ENCODE measurements at places on chromosomes 6 and 20.

DNA sequence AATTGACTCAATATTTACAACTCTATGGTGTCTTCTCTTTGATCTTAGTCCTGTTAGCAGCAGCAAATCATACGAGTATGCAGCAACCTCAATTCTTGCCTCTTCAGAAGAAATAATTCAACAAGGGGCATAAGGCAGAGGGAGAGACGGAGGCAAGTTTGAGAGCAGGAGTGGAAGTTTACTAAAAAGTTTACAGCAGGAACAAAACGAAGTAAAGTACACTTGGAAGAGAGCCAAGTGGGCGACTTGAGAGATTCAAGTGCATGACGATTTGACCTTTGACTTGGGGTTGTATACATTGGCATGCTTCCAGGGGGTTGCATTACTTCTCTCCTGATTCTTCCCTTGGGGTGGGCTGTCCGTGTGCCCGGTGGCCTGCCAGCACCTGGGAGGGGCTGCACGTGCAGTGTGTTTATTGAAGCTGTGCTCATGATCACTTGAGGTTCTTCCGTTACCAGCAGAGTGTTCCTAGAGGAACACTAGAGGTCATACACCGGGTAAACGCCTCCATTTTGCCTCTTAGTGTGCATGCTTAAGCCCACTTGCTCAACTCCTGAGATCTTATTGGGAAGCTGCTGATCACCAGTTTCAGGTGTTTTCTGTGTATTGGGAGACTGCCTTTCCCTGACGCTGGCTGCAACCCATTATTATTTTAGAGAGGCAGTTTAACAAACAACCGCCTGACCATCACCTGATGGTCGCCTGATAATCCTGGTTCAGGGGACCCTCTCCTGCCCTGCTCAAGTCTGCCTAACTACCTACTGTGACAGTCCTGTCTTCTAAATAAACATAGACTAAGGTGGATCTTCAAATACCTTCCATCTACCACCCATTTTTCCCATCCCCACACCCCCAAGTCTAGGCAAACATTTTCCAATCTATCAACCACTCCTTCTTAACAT, 172.4 kb upstream of the MYLIP start:
- DNase-seq = no peak

DNA sequence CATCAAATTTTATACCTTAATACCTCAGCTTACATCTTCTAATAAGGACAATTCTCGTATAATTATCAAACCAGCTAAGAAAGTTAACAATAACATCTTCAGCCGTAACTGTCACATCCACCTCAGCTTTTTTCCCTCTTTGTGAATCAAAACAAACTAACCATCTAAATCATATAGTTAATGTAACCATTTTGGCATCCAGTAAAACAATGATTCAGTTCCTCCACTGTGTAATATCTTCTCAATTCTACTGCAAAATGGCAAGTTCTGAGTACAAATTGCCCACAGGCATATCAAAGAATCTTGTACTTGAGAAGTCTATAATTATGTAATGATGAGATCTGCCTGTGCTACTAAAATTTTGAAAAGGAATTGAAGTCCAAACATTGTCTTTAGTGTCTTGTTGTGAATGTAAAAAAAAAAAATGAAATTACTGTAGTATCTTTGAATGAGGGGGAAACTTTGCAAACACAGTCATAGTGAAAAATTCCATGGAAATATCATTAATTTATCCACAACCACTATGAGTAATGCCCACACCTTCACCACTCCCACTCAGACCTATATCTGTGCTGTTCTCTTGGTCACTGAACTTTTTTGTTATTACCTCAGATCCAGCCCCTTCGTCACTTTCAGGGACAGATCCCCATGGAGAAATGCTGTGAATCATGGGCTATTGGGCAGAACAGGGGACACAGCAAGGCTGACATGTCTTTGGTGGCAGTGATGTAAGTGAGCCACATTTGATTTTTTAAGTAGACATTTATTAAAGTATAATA, 178.6 kb upstream of the RAB32 start:
- no peak for DNase-seq

GRCh38 chr6:72672906-72673305, 51.0 kb downstream of the KCNQ5 start:
- no peak for DNase-seq

GRCh38 chr6:53536561-53536960, 8.3 kb downstream of the GCLC start:
- no peak for DNase-seq

DNA sequence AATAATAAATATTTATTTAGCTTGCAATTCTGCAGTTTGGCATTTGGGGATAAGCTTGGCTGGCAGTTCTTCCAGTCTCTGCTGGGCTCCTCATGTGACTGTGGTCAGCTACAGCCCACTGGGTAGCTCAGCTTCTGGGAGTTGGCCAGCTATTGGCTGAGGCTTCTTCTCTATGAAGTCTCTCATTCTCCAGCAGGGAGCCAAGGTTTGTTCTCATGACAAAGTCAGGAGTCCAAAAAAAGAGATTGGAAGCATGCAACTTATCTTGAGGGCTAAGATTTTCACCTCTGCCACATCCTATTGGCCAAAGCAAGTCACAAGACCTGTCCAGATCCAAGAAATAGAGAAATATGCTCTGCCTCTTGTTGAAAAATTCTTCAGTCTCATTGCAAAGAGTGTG, 94.6 kb downstream of the SNAP25 start:
- DNase-seq = no peak

DNA sequence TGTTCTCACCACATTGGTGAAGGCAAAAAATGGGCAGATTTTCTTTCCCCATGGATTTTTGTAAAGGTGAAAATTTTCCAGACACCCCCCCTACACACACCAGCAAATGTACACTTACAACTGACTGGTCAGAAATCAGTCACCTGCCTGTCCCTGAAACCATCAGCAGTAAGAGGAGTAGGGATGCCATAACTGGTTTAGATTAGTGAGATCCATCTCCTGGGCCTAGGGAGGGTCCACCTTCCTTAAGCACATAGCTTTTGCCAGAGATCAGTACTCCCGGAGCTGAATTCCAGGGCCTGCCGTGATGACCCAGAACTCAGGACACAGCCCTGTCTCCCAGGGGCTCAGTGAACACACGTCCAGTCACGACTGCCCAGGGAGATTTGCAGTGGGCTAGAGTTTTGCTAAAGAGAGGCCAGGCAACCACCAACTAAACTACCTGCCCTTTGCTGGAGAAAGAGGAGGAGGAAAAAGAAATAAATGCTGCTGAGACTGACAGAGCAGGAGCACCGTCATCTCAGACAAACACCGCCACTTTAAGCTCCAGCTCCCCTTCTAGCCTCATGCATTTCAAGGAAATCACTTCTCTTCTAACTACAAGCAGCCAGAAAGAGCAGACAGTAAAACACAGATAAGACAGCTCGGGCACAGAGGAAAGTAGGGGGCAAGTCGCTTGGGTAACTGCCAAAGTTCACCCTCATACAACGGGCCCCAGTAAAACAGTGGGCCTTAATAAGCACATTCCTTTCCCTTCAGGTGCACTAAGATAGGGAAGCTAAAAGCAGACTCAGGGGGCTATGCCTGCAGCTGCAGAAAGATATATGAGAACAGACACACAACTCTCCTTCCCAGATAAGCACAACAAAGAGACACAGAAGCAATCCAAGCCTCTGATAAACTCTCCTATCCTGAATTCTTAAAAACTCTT, 82.6 kb upstream of the SPTLC3 start:
- DNase-seq = no peak

GRCh38 chr20:11008444-11009033, 334.7 kb upstream of the JAG1 start:
- no peak for DNase-seq

DNA sequence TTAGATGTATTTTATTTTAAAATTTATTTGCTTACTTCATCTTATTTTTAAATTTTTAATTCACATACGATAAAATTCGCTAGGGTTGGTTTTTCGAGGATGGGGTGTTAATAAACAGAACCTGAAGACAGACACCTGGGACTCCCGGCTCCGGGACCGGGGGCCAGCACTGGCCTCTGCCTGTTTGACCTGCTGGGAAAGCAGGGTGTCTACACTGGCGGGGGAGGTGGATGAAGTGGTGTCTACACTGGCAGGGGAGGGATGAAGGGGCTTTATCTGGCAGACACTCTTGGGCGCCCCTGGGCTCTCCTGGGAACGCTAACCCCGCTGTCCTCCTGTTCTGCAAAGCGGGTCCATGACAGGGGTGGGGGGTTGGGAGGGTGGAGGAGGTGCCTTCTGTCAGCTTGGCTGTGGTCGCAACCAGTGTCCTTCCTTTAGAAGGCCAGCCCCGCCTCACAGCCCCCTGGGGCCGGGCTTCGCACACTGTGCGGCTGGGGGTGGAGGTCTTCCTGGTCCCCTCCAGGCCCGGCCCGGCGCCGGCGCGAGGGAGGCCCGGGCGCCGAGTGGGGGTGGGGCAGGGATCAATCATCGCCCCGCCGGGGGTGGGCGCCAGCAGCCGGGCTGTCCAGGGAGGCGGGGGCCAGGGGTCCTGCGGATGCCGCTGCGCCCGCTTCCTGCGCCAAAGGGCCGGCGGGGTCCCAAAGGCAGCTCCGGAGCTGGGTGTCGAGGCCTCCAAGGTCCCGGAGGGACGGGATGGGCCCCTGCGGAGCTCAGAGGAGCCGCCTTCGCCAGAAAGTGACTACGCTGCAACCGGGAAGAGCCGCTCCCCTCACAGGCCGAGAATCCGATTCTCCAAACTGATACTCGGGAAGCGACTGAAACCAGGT, 1.8 kb downstream of the GATA5 start:
- DNase-seq = no peak

DNA sequence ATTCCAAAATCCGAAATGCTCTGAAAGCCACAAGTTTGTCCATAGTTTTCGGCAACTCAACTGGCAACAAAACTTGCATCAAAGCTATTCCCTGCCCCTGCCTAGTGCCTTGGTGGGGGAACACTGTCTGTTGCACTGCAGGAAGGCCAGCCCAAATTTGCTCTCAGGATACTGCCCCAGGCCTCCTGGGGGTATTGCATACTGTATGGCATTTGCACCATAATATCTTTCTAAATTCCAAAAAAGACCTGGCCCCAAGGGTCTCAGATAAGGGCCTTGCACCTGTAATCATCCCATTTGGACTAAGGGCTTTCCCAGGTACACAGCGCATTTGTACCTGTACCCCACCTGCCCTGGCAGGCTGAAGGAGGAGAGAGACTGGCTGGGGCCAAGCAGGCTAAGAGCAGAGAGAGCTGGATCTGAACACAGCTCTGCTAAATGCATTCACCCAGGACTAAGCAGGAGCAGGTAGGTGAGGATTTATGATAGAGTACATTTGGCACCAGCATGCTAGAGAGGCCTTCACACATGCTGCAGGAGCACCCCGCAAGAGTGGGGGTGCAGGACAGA, 4.0 kb upstream of the GRM4 start:
- DNase-seq = no peak

- no peak for DNase-seq
These were observed 16.9 kb downstream of the TDRD6 start for GRCh38 chr6:46704562-46704961.

DNA sequence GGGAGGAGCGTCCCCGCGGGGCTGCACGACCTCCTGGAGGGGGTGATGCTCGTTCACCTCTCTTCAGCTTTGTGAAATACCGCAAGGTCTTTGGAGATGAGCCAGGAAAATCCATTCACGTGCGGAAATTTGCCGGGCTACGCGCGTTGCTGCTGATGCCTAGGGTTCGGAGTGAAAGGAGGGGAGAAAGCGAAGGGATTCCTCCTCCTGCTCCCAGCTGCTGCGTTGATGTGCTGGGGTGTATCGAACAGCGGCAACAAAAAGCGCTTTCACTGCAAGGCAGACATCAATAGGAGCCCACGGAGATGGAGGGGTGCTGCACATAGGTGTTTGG, 391 bp upstream of the B3GAT2 start:
- DNase-seq = no peak

GRCh38 chr6:74632196-74632875, 573.5 kb downstream of the COL12A1 start:
- DNase-seq = no peak

GRCh38 chr6:53828215-53828614, 33.4 kb downstream of the LRRC1 start:
- DNase-seq = no peak

DNA sequence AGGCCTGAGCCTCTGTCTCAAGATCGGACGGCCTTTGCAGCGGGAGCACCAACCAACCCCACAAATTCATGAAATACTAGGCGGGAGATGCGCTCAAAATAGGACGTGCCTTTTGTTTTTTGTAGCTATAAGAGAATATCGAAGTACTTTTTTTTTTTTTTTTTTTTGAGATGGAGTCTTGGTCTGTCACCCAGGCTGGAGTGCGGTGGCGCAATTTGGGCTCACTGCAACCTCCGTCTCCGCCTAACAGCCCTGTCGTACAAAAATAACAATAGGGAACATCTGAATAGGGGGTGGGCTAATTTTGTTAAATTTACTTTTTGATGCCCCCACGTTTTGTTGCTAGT, 5.9 kb upstream of the TUBB2A start:
- DNase-seq = no peak

- no peak for DNase-seq
These were observed 80.3 kb downstream of the LPA start for GRCh38 chr6:160583794-160584193.

DNA sequence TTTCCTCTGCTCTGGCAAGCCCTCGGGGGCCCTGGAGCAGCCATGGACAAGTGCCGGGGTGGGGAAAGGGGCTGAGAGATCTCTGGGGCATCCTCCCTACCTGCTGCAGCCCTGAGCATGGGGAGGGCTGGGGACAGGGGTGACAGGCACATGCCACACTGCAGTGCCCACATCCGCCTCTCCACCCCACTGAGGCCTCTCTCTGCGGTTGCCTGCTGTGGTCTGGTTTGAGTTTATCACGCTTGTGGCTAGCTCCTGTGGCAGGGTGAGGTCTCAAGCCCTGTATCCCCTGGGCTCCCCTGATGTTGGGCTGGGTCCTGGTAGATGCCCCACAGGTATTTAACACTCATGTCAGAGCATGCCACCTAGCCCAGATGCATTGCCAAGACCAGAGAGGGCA, 52.9 kb upstream of the MLN start:
- no peak for DNase-seq

GRCh38 chr20:57114290-57115005, 152.0 kb downstream of the BMP7 start:
- no peak for DNase-seq

DNA sequence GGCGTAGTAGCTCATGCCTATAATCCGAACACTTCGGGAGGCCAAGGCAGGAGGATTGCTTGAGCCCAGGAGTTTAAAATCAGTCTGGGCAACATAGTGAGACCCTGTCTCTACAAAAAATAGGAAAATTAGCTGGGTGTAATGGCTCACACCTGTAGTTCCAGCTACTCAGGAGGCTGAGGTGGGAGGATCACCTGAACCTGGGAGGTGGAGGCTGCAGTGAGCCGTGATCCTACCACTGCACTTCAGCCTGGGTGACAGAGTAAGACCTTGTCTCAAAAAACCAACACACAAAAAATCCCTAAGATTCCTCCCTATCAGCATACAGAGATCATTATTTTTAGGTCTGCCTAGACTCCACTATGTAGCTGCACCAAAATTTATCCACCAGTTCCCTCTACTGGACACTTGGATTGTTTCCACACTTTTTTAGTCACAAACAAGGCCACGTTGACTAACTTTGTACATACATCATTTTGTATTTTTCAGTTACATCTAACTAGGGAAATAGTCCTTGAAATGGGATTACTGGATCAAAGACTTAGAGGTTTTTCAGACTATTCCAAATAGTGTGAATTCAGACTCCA, 3.6 kb upstream of the PHF1 start:
- no peak for DNase-seq

- no peak for DNase-seq
These were observed 466.9 kb downstream of the CD83 start for GRCh38 chr6:14584450-14584849.
